Activated T-cell treated with anti-CD3 and anti-CD28 coated beads, Interleukin-2, amount 50 U/mL, for 48 hours (primary cell): ENCODE measurements at places on chromosomes 7 and 10.

- DNase-seq = no peak
These were observed 365 bp downstream of the YME1L1 start for GRCh38 chr10:27153845-27154193.

DNA sequence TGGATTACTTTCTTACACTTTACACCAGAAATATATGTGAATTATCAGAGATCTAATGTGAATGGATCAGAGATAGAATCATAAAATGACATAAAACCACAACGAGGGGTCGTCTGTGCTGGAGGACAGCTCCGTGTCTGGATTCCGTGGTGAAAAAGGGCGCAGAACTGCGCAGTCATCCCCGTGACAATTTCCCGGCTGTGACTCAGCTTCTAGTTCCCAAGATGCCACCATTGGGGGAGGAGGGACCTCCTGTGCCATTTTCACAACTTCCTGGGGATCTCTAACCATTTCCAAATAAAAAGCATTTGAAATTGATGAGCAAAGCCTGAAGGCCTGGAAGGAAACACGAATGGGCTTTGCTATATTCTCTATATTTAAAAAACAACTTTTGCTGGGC is 72.1 kb downstream of the PDGFA start:
- DNase-seq = no peak

DNA sequence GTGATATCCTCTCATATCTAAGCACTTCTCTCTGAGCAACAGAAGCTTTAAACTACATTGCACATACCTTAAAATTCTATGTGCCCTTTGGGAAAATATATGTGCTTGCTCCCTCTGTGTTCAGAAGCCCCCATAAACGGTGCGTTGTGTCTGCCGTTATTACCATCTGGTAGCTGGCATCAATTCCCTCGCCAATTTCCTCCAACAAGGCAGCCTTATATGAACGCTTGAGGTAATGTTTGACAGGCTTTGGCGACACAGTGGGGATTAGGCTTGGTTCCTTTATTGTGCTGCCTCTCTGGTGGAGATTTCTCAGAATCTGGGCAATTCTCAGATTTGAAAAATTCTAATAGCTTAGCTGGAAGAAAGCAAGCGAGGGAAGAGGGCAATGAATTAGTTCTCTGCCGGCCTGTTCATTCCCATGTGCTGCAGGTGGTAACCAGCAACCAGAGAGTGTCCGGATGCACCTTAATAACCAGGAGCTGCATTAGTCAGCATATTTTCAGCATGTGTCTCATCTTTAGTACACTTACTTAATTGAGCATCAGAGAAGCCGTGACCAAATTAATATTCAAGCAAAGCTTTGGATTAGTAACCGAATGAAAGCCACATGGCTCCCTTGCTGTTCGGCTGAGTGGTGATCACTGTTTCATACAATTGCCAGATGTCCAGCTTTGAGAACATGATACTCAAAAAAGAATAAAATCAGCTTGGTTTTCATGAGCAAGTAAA is 7.3 kb upstream of the PPP1R17 start:
- no peak for DNase-seq

- peak; percentile 15 for DNase-seq
These were observed 45.1 kb downstream of the AMZ1 start for GRCh38 chr7:2732959-2733584.

DNA sequence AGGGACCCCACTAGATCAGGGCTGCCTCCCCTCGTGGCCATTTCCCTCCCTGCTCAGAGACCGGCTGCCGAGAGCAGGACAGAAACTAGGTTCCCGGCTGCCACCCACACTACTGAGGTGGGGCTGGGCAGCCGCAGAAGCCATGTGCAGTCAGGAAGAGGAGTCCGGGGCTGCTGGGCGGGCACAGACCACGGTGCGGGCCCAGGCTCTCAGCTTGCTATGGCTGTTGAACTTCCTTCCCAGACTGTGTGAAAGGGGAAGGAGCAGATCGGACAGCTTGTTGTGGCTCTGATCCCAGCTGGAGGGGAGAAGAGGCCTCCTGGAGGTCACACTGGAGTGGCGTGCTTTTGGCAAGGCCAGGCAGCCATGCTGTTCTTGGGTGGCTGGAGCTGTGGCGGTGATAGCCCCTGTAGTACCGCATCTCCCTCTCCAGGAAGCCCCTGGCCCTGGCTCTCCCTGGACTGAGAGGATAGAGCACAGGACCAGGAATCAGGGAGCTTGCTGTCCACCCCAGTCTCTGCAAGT is 56.8 kb downstream of the HK1 start:
- DNase-seq = peak; percentile 63

DNA sequence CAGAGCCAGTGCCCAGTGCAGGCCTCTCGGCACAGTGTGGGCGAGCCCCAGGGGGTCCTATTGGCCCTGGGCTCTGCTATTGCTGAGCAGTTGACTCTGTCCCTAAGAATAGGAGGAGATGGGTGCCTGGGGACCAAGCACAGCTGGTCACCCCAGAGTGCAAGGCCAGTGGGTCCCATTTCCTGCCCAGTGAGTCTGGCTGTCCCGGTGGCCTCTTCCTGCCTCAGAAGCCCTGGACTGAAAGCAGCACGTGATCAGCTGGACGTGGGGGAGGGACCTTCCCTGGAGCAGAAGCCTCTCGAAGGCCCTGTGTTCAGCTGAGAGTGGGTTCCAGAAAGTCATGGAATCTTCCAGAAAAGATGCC is 42.0 kb downstream of the PWWP2B start:
- DNase-seq = no peak

- DNase-seq = no peak
These were observed 6.1 kb upstream of the PTPN12 start for GRCh38 chr7:77531038-77531437.
